Astrocyte (in vitro differentiated cells and primary cell): ENCODE measurements at places on chromosomes 2 and 18. TPM values are rescaled to one million over a fixed set of nuclear protein-coding genes. Genes with fewer than 3 reads are reported as not detected.

GRCh38 chr18:9791991-9792390, 83.9 kb downstream of the RAB31 start:
- no peak for DNase-seq

DNA sequence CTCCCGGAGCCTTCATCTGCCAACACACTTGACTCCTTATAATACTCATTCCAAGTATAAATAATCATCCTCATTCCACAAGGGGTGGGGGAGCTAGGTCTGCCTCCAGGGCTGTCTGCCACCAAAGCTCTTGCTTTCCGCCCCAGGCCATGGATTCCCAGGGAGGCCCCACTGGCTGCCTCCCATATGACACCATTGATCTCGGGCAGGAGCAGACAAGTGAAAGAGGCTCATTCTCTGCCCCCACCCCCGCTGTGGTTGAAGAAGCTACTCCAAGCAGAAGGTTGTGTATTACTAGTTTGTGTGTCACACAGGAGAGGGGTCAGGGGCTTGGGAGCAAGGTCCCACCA, 99.5 kb downstream of the MRO start:
- DNase-seq, result no peak

DNA sequence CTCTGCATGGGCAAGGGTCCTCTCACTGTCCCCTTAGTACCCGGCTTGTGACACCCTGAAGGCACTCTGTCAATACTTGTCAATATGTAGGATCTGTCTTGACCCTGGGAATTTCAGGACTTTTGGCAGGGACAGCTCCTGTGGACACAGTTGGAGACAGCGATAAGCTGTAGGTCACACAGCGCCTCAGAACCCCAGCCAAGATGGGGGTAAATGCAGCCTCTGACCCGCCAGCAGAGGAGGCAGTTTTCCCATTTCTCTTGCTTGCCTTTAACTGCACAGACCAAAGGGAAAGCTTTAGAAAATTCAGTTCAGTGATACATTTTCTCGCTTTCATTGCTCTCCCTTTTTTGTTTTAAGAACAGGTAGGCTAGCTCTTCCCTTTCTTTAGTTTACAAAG, 54.8 kb upstream of the KLHL29 start:
- DNase-seq, result no peak

GRCh38 chr18:78192054-78192453, 787.6 kb upstream of the SALL3 start:
- DNase-seq, result no peak

UCN gene
- total RNA-seq, result 1.1 and 1.5 TPM in 2 replicates

NT5C1B gene
- not detected in 2 replicates for total RNA-seq
